ENCODE measurements at places on chromosomes 12 and 14. TPM values are rescaled to one million over a fixed set of nuclear protein-coding genes. Genes with fewer than 3 reads are reported as not detected.
A peak's percentile ranks its signal among the peaks of the same experiment; 100 is the strongest.

DNA sequence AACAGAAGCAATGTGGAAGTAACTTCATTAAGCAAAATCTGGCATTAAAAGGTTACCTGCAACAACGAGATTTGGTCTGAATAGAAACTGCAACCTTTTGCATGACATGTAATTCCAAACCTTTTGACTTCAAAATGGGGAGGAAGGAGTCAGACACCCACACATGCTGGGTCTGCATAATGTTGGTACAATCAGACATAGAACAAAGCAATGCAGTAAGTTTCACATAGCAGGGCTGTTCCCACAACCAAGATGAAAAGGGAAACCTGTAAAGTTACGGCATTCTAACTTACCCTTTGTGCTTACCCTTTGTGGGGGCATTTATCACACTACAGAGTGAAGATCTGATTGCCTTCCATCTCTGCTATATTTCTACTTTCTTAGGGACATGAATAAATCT lies 10.1 kb upstream of the SLC35F4 start:
- DNase-seq: no peak

DNA sequence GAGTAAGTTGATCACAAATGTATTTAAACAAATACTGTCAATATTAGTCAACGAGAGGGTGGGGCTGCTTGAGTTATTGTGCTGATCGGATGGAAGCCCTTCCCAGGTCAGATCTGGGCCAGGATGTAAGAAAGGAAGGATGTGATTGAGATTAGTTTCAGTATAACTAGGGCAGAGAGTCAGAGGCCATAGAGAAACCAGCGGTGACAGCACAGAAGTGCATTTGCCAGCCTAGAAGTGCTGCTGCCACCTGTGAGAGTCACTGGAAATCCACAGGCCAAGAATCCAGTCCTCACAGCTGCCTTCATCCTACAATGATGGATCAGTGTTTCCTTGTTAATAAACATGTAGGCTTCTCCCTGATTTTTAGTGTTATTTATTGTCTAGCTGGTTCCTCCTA lies 9.8 kb upstream of the FERMT2 start:
- DNase-seq: no peak

DNA sequence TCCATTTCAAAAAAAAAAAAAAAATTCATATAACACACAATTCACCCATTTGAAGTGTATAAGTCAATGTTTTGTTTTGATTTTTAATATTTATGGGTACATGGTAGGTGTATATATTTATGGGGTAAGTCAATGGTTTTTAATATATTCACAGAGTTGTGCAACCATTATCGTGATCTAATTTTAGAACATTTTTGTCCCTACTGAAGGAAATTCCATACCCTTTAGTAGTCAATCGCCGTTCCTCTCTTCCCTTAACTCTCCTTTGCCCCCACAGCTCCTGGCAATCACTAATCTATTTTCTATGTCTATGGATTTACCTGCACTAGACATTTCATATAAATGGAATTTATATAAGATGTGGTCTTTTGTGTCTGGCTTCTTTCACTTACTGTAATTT lies 92.8 kb downstream of the TRAFD1 start:
- peak; percentile 27 for DNase-seq

DNA sequence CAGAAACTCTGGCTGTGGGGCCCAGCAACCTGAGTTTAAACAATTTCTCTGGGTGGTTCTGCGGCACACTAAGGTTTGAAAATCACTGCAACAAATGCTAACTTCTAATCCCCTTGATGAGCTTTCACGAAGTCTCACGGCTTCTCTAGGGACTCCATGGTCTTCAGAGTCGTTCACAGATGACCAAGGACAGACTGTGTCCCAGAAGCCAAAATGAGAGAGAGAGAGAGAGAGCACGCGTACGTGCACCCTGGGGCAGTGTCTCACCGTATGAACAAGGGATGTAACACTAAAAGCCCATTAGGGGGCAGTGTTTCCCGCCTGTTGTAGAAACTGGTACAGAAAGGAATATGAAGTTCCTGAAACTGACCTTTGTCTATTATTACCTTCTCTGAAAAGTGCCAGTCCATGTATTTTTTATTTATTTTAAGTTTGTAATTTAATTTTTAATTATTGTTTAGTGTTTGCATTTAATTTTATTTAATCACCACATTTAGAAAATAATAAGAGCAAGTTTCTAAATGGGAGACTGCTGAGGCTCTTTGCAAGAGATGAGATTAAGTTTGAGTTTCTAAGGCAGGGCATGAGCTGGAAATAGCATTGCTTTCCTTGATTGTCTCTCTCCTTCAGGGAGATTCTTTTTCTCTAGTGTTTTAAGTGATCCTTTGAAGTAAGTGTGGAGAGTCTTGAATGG lies 3.4 kb downstream of the APOLD1 start:
- peak; percentile 62 for DNase-seq

Gene TMTC1
- total RNA-seq: 0.10 TPM
